Esophagus (tissue), 2 donors: ENCODE measurements at places on chromosomes 5 and 9. TPM values are rescaled to one million over a fixed set of nuclear protein-coding genes. Genes with fewer than 3 reads are reported as not detected.

Gene DDX4
- not detected for polyA plus RNA-seq

Gene QRFP
- 0.08 TPM for polyA plus RNA-seq

Gene SKP1
- 75.0 TPM for polyA plus RNA-seq

Gene FAXDC2
- 2.4 TPM for polyA plus RNA-seq

Gene SLC46A2
- 1.0 TPM for polyA plus RNA-seq

Gene EQTN
- not detected for polyA plus RNA-seq

Gene CBY3
- polyA plus RNA-seq = 0.05 TPM

Gene ZNF483
- polyA plus RNA-seq = 0.18 TPM

Gene PCDHB3
- 0.10 TPM for polyA plus RNA-seq

Gene ISL1
- 0.18 TPM for polyA plus RNA-seq

Gene C5orf34
- polyA plus RNA-seq = 1.2 TPM

Gene PALM2AKAP2
- 0.14 TPM for polyA plus RNA-seq

Gene HAVCR2
- polyA plus RNA-seq = 0.47 TPM

Gene TAL2
- polyA plus RNA-seq = not detected

Gene CMYA5
- polyA plus RNA-seq = 0.55 TPM

Gene UAP1L1
- 2.9 TPM for polyA plus RNA-seq

Gene FOXD4L3
- not detected for polyA plus RNA-seq

Gene ANKRD31
- 0.51 TPM for polyA plus RNA-seq

Gene NDUFA8
- 82.7 TPM for polyA plus RNA-seq

Gene C9orf57
- polyA plus RNA-seq = not detected

Gene ZNF782
- 0.92 TPM for polyA plus RNA-seq

Gene AHRR
- polyA plus RNA-seq = 1.2 TPM

Gene SPINK13
- not detected for polyA plus RNA-seq

Gene SLC25A2
- polyA plus RNA-seq = 0.29 TPM

Gene FAM174A
- polyA plus RNA-seq = 8.6 TPM

Gene SLC4A9
- polyA plus RNA-seq = 0.20 TPM

Gene LCNL1
- 0.55 TPM for polyA plus RNA-seq

Gene OBP2B
- polyA plus RNA-seq = not detected

Gene CAST
- polyA plus RNA-seq = 205 TPM

Gene RELL2
- polyA plus RNA-seq = 6.7 TPM

Gene SCGB3A2
- not detected for polyA plus RNA-seq

Gene PDLIM4
- polyA plus RNA-seq = 33.3 TPM

Gene IFNA13
- polyA plus RNA-seq = not detected

Gene TEX48
- polyA plus RNA-seq = not detected

Gene CCDC183
- polyA plus RNA-seq = 1.1 TPM

Gene RLN1
- polyA plus RNA-seq = 0.21 TPM

Gene JAKMIP2
- polyA plus RNA-seq = 0.10 TPM

Gene PCDHA12
- 0.04 TPM for polyA plus RNA-seq

Gene PRDM9
- polyA plus RNA-seq = not detected

Gene DMGDH
- 0.14 TPM for polyA plus RNA-seq

Gene KLHL3
- 1.9 TPM for polyA plus RNA-seq

Gene IL7R
- 2.5 TPM for polyA plus RNA-seq

Gene STK32A
- polyA plus RNA-seq = 0.04 TPM

Gene CCNI2
- 0.05 TPM for polyA plus RNA-seq

Gene COL15A1
- 5.2 TPM for polyA plus RNA-seq

Gene CDH6
- polyA plus RNA-seq = 0.31 TPM

Gene ARRDC3
- 17.4 TPM for polyA plus RNA-seq

Gene KIAA0825
- 0.38 TPM for polyA plus RNA-seq

Gene INSYN2B
- not detected for polyA plus RNA-seq

Gene PCDHB5
- 0.14 TPM for polyA plus RNA-seq

Gene RANBP17
- 0.26 TPM for polyA plus RNA-seq

Gene RAD23B
- polyA plus RNA-seq = 38.6 TPM

Gene MAMDC4
- 3.9 TPM for polyA plus RNA-seq
